ENCODE measurements at places on chromosomes 16 and 17.

DNA sequence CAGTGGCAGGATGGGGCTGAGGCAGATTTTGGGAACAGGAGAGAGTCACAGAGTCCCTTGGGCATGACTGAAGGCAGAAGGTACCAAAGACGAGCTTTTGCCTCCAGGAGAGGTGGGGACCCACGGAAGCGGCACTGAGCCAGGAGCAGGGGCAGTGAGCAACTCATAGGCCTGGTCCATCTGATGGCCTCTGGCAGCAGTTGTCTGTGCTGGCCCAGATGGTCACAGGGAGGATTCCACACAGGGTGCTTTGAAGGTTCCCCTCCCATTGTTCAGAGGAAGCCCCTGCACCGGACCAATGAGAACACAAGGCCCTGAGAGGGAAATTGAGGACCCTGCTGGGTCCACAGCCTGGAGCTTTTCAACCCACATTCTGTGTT lies 360.3 kb upstream of the TNRC6C start:
- DNase-seq = no peak

DNA sequence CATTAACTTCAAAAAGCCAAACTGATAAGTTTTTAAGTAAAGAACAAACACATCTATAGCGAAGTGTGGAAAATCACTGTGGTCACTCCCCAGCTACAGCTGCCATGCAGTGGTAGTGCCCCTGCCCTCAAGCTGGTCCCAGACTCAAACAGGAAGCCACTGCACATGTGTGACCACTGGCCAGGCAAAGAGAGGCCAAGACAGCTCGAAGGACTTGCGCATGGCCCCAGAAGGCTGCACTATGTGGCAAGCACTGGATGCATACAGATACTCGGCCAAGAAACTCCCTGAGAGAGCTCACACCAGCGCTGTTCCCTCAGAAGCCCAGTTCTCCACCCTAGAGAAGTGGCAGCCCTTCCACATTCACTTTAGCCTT lies 82.4 kb downstream of the ANKRD11 start:
- no peak for DNase-seq

- DNase-seq = no peak
Measured at GRCh38 chr16:71254832-71255525, 24.5 kb upstream of the HYDIN start.

DNA sequence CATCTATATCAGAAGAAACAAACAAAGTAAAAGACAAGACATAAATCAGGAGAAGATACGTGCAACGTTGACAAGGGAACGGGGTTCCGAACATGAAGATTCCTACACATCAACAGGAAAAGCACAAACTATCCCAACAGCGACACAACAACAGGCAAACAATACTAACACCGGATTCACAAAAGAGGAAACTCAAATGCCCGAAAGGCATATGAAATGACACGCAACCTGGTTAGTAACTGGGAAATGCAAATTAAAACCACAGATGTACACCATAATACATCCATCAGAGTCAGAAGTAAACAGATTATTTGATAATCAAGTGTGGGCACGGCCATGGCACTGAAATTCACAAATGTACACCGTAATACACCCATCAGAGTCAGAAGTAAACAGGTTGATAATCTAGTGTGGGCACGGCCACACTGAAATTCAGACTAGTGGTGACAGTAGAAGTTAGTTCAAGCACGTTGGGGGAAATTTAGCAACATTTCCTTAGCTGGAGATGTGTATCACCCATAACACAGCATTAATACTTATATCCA lies 171.9 kb upstream of the RPH3AL start:
- DNase-seq = no peak

DNA sequence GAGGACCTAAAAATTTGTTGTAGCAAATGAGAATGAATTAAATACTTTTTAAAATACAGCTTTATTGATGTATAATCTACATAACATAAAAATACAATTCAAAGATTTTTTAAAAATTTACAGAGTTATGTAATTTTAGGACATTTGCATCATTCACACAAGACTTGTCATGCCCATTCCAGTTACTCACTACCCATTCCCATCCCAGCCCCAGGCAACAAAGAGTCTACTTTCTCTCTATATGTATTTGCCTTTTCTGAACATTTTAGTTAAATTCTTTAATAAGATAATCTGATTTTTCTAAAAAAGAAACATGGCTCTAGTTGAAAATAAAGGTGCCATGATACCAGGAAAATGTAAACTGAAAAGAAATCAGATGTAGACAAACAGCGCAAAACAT lies 354.2 kb downstream of the PMP22 start:
- DNase-seq = no peak

- DNase-seq = peak; percentile 49
Measured at GRCh38 chr17:78868391-78868790, 27.8 kb upstream of the USP36 start.

GRCh38 chr17:6393351-6393952 lies 41.5 kb downstream of the AIPL1 start:
- DNase-seq = no peak

GRCh38 chr17:16135461-16135860 lies 79.9 kb downstream of the NCOR1 start:
- DNase-seq = no peak

GRCh38 chr17:64781014-64781756 lies 119.1 kb upstream of the SMURF2 start:
- no peak for DNase-seq

- DNase-seq = peak; percentile 84
Measured at GRCh38 chr16:58638148-58639036, 8.8 kb upstream of the CNOT1 start.

- DNase-seq = no peak
Measured at GRCh38 chr17:44219108-44219615, 313 bp downstream of the UBTF start.

GRCh38 chr17:74430706-74431567 lies 951 bp upstream of the GPRC5C start:
- no peak for DNase-seq

GRCh38 chr16:30985401-30986128 lies 558 bp downstream of the HSD3B7 start:
- no peak for DNase-seq

- DNase-seq = no peak
Measured at GRCh38 chr17:63974594-63975192, 2.0 kb upstream of the SCN4A start.

GRCh38 chr17:57436565-57436964 lies 180.2 kb downstream of the MSI2 start:
- no peak for DNase-seq

DNA sequence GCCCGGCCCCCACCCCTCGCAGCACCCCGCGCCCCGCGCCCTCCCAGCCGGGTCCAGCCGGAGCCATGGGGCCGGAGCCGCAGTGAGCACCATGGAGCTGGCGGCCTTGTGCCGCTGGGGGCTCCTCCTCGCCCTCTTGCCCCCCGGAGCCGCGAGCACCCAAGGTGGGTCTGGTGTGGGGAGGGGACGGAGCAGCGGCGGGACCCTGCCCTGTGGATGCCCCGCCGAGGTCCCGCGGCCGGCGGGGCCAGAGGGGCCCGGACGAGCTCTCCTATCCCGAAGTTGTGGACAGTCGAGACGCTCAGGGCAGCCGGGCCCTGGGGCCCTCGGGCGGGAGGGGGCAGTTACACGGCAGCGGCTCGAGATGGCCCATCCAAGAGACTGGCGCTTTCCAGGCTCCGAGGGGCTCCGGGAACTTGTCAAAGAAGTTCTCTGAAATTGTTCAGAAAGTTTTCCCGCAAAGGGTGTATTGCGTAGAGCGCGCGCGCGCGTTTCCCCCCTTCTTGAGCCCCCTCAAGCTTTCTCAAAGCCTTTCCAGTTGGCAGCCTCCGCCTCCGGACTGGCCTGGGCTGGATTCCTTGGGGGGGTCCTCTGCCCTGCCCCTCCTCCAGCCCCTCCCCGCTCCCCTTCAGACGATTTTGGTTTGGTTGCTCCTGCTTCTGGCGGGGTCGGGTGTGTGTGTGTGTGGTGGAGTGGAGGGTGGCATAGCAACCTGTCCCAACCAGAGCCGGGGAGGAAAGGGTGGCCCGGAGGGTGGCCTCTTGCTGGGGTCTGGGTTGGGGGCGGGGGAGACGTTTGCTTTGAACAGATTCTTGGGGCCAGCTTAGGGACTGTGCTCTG lies 504 bp downstream of the ERBB2 start:
- no peak for DNase-seq

DNA sequence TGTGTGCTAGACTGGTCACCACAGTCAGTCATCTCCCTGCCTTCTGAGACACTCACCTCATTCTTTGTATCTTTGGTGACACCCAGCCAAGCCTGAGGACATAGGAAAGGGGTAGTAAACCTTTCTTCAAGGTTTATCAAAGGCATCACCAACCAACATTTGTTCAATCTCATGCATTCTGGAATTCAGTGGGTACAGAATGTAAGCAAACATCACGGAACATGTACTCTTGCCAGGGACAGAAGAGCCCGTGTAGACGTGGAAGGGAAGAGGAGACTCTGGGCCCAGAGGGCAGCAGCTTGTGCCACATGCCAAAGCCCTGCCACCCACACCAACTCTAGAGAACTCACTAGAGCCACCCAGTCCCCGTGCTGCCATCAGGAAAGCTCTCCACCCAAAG lies 4.4 kb downstream of the CACNG4 start:
- no peak for DNase-seq

DNA sequence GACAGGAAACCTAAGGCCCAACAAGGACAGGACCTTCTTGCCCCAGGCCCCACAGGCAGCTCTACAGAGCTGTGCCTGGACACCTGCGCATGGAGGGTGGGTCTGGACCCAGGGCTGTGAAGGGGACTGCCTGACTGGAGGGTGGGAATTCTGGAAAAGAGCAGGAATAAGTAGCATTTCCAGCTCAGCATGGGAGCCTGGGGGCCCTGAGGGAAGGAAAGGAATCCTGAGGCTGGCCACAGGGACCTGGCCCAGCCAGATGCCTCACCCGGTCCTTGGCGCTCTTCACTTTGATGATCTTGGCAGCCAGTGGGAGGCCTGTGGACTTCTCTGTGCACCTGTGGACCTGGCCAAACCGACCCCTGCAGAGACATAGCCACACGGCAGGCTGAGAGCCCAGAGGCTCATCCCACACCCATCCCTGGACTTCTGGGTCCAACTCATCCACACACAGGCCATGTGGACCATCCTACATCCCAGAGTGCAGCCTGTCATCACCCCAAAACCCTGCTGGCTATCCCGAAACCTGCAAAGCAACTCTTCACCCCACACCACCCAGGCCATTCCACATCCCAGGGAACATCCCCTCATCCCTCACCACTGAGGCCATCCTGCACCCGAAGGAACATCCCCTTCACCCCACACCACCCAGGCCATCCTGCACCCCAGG lies 18.7 kb downstream of the MYLK3 start:
- DNase-seq = no peak

DNA sequence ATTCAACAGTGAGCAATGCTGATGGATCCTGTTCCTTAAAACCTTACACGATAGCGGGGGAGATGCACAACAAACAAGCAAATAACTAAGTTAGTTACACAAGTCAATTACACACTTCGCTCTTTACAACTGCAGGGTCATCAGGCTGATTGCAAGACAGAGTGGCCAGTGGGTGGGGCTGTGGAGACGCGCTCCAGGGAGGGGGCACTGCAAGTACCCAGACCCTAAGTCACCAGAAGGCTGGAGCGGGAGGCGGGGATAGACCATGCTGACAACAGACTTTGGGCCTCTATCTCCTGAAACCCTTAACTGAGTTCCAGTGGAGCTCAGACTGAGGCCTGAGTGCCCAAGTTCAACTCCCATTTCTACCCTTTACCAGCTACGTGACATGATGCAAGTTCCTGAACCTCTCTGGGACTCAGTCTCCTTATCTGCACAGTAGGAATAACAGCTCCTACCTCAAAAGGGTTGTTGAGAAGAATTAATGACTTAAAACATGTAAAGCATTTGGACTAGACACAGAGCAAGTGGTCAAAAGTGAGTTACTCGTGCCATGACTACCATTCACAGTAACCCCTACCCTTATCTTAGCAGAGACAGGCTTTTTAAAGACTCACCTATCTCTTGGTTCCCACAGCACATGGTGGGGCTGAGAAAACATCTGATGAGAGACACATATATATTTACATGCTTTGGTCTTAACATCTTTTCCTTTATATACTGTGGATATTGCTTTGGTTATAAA lies 10.4 kb downstream of the CPPED1 start:
- DNase-seq = no peak

GRCh38 chr16:27752241-27752640 lies 202.3 kb downstream of the KATNIP start:
- DNase-seq = no peak

DNA sequence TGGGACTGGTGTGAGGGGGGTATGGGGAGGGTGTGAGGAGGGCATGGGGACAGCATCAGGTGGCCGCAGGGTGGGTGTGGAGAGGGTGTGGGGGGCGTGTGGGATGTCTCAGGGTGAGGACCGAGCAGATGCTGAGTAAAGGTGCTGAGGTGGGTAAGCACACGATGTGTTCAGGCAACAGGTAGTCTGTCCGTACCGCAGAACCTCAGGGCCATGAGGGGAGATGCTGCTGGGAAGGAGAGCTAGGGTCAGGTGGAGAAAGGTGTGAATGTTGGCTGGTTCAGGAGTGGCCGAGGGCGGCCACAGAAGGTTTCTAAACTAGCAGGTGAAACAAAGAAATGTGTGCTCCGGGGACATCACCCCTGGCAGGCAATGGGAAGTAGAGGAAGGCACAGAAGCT lies 80.0 kb upstream of the CDH5 start:
- no peak for DNase-seq

- DNase-seq = no peak
Measured at GRCh38 chr16:22186517-22186916, 19.6 kb upstream of the EEF2K start.

DNA sequence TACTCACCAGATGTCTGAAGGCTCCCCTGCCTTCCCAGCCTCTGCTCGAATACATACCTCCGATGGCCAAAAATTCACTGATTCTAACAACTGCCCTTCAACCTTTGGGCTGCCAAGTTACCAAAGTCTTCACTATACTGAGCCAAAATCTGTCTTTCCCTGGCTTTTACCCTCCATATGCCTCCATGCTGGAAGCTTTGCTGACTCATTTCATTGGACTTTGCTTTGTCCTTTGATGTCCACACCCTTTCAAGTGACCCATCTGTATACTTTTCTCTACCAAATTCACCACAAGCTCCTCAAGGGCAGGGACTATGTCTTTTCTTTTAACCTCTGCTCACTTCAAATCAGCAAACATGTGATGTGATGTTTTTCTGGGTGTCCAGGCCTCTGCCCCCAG lies 21.0 kb upstream of the MTMR4 start:
- DNase-seq = no peak

DNA sequence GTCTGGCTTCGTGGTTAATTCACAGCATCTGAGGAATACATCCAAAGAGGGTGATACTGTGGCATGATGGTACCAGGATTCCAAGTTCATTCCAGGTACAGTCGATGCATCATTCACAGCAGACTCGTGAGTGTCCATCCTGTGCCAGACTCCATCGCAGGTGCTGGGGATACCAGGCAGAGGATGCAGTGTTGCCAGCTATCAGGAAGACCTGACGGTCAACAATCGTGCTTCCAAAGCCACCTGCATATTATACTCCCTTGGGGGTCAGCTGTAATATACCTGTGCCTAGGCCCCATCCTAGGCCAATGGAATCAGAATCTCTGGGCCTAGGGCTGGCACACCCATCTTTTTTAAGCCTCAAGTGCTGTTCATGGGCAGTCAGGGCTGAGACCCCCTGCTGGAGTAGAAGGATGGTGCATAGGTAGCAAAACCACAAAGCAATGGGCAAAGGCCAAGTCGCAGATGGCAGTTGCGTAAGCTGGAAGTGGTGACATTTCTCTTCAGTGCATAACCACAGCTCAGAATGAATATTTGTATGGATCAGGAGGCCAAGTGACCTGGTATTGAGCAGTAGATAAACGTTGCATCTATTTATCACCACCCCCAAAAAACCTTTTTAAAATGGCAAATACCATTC lies 42.9 kb upstream of the C16orf78 start:
- no peak for DNase-seq
